Stimulated activated CD4-positive, alpha-beta T cell treated with anti-CD3 and anti-CD28 coated beads, Interleukin-4, amount 100 ng/mL, for 24 hours (primary cell): ENCODE measurements at places on chromosomes 13 and 19.
A peak's percentile ranks its signal among the peaks of the same experiment; 100 is the strongest.

DNA sequence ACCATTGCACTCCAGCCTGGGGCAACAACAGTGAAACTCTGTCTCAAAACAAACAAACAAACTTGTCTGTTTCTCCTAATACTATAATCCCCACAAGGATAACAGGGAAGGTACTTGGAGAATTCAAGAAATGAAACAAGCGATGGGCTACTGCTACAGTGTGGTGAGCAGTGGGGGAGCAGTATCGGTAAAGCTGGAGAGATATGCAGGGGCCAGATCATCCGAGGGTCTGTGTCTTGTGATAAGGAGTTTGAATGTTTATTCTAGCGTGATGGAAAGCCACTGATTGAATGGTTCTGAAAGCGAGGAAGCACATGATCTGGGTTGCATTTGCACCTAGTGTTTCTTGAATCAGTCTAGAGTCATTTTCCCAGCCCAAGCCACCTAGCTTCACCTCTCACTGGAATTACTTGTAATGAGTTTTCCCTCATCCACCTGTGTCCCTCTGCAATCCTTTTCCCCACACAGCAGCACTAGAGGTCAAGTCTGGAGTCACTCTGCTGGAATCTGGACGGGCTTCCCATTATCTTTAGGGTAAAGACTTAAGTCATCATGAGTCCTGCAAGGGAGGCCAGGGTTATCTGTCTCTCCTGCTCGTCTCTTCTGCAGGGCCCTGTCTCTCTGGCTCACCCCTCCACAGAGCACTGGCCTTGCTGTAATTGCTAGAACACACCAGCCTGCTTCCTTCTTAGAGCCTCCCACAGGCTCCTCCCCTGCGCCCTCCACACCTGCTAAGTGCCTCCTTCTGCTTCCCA is 162.3 kb downstream of the KLF5 start:
- DNase-seq = no peak

DNA sequence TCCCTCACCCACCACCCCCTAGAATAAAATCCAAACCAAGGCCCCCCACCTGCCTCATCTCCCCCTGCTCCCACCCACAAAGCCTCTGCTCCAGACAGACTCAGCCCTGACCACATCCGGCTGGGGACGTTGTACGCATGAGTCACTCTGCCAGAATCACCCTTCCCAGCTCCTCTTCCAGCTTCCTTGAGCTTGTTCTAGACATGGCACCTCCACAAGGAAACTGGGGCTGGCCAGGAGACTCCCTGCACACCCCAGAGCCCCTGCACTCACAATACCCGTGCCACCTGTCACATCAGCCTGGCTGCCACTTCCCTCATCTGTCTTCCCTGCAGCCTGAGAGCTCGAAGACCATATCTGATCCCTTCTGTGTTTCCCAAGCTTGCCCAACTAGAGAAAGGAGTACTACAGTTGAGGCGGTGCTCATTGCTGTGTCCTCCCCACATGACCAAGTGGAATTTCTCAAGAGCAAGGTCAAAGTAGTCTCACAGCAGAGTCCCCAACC is 9.7 kb downstream of the DEDD2 start:
- no peak for DNase-seq

- no peak for DNase-seq
Observed at GRCh38 chr13:29963089-29963488, 112.7 kb upstream of the UBL3 start.

DNA sequence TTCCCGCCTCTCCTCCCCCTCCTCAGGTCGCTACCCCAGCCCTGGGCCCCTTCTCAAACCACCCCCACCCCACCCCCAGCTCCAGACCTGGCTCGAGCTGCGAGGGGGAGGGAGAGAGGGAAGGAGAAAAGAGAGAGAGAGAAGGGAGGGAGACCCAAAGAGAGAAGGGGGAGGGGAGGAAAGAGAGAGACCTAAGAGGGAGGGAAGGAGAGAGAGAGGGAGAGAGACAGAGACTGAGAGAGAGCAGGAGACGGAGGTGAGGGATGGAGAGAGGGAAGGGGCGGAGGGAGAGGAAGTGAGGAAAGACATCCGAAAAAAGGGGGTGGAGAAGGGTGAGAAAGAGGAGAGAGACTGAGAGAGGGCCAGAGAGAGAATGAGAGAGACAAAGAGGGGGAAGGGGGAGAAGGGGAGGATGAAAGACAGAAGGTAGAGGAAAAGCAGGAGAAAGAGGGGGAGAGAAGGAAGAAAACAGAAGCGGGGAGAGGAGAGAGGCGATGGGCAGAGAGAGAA is 2.0 kb upstream of the SPACA6 start:
- DNase-seq = no peak

- no peak for DNase-seq
Observed at GRCh38 chr19:1282588-1283206, 3.0 kb upstream of the EFNA2 start.

GRCh38 chr19:8004723-8005513 is 523 bp downstream of the ELAVL1 start:
- DNase-seq = peak; percentile 32
